ENCODE measurements at places on chromosomes 4 and X. TPM values are rescaled to one million over a fixed set of nuclear protein-coding genes. Genes with fewer than 3 reads are reported as not detected.
A peak's percentile ranks its signal among the peaks of the same experiment; 100 is the strongest.

DNA sequence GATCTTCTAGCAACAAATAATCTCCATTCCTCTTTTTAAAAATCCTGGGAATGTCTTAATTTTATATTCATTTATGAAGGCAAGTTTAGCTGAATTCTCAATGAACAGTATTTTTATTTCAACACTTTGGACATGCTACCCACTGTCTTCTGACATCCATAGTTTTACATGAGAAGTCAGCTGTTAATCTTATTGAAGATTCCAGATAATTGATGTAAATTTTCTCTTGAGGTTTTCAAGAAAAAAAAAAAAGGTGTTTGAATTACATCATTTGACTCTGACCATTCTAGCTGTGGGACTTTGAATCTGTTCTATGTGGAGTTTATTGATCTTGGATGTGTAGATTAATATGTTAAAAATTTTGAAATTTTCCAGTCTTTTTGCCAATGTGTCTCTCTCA, 28.0 kb downstream of the PDHA2 start:
- DNase-seq: no peak

GRCh38 chrX:110442635-110443034, 84.0 kb downstream of the RTL9 start:
- peak; percentile 54 for DNase-seq

DNA sequence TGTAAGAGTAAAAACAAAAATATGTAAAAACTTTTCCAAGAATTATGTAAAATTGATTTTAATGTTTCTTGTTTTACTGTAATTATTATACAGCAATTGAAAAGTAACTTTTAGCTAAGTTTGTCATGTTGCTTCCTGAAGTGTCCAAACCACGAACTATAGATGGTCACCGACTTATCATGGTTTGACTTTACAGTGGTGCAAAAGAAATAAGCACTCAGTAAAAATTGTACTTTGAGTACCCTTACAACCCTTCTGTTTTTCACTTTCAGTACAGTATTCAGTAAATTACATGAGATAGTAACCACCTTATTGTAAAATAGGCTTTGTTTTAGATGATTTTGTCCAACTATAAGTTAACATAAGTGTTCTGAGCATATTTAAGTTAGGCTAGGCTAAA, 93.8 kb downstream of the SLC10A6 start:
- DNase-seq: no peak

DNA sequence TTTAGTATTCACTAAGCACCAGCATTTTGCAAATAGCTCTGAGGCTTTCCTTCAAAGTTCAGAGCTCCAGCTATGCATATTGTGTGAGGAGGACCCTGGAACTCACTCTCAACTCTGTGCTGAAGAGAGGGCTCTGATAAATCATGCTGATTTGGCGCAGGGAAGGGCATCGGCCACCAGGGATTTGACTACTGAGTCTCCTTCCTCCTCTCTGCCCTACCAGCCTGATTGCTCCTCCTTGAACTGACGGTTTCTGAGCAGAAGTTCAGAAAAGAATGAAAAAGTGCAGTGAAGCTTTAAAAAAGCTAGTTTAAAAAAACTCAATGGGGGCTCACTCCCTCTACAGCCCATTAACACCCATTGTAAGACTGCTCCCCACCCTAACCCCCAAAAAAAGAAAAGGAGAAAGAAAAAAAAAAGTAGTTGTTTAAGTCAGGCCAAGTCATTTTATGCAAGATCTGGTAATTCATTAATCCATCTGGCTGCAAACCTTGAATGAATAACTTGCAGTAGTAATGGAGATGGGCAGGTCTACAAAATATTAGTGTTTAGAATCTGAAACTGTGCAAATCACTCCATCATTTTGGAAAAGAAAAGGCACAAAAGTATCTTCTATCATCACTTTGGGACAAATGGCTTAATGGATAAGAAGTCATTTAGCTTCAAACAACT, 13.3 kb downstream of the PPARGC1A start:
- no peak for DNase-seq

ADH7 gene
- polyA plus RNA-seq: not detected
